ENCODE measurements at places on chromosomes 7 and 10.

GRCh38 chr7:66088861-66089838 is 13.5 kb downstream of the ASL start:
- H3K4me1 ChIP-seq, result no peaks in the 10 kb centered on the region
- no peak overlapping the region for H3K27ac ChIP-seq
- no peak overlapping the region for H3K4me3 ChIP-seq
- DNase-seq, result no peak
- no peaks in the 10 kb centered on the region for H3K36me3 ChIP-seq

- H3K27me3 ChIP-seq, result no peaks in the 10 kb centered on the region
- no peaks in the 10 kb centered on the region for H3K36me3 ChIP-seq
- no peaks in the 10 kb centered on the region for H3K4me1 ChIP-seq
- H3K27ac ChIP-seq, result no peak overlapping the region
- DNase-seq, result peak; percentile 39
These were observed 228.1 kb downstream of the KIF20B start for GRCh38 chr10:89929282-89930026.

DNA sequence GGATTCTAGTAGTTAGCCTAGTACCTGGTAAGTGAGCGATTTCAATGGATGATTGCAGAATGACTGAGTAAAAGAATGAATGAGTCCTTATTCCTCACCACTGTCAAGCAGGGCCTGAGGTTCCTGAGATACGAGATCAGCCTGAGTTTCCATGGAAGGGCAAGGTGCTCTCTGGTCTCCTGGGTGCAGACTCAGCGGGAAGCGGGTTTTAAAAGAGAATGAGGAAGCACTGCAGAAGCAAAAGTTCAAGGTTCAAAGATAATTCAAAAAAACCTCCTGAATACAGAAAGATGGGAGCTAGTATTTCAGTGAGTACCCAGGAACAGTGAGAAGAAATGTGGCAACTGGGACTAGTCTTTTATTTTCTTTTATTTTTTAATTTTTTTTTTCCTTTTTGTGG is 4.3 kb downstream of the ZNF3 start:
- peaks cover 36% of the 10 kb centered on the region for H3K36me3 ChIP-seq
- no peak for DNase-seq
- H3K27ac ChIP-seq, result no peak overlapping the region
- no peaks in the 10 kb centered on the region for H3K27me3 ChIP-seq
- no peak overlapping the region for H3K4me3 ChIP-seq
- peaks cover 5% of the 10 kb centered on the region for H3K4me1 ChIP-seq

DNA sequence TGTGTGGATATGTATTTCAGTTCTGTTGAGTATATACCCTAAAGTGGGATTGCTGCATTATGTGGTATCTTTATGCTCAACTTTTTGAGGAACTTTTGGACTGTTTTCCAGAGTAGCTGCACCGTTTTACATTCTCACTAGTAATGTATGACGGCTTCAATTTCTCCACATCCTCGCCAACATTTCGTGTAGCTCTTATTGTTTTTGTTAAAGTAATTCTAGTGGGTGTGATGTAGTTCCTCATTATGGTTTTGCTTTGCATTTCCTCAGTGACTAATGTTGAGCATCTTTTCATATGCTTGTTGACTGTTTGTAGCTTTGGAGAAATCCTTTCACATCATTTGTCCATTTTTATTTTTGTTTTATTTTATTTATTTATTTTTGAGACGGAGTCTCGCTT is 4.5 kb downstream of the STMP1 start:
- H3K4me1 ChIP-seq, result peaks cover 4% of the 10 kb centered on the region
- H3K27me3 ChIP-seq, result no peaks in the 10 kb centered on the region
- no peak overlapping the region for H3K27ac ChIP-seq
- no peaks in the 10 kb centered on the region for H3K36me3 ChIP-seq
- DNase-seq, result no peak

DNA sequence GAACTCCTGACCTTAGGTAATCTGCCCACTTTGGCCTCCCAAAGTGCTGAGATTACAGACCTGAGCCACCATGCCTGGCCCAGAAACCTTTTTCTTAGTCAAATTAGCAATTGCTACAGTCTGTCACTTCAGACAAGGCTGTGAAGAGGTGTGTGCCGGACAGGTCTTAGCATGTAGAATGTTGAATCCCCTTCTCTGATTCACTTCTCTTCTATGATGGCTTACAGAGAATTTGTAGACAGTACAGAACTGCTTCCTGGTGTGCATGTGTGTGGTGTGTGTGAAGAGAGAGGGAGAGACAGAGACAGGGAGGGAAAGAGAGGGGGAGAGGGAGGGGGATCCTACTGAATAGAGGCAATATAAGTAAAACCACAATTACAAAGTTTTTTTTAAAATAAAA is 150.4 kb downstream of the PARD3 start:
- no peak for DNase-seq
- no peak overlapping the region for H3K27ac ChIP-seq
- no peaks in the 10 kb centered on the region for H3K27me3 ChIP-seq
- no peaks in the 10 kb centered on the region for H3K36me3 ChIP-seq
- no peak overlapping the region for H3K4me3 ChIP-seq

DNA sequence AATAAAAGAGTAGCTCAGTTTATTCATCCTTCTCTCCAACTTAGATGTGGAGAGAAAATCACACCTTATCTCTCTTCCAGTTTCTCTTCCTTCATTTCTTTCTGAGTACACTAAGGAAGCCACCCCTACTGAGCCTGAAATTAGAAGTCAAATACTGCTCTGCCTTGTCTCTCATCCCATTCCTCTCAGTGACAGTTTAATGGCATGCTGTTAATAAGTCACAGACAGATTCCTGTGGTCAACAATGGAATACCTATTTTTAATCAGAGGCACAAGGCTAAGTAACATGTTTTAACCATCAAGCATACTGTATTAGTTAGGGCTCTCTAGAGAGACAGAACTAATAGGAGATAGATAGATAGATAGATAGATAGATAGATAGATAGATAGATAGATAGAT is 253.2 kb downstream of the HTR7 start:
- DNase-seq, result no peak
- no peaks in the 10 kb centered on the region for H3K36me3 ChIP-seq
- H3K27ac ChIP-seq, result no peak overlapping the region
- H3K4me3 ChIP-seq, result no peak overlapping the region
- no peaks in the 10 kb centered on the region for H3K4me1 ChIP-seq

DNA sequence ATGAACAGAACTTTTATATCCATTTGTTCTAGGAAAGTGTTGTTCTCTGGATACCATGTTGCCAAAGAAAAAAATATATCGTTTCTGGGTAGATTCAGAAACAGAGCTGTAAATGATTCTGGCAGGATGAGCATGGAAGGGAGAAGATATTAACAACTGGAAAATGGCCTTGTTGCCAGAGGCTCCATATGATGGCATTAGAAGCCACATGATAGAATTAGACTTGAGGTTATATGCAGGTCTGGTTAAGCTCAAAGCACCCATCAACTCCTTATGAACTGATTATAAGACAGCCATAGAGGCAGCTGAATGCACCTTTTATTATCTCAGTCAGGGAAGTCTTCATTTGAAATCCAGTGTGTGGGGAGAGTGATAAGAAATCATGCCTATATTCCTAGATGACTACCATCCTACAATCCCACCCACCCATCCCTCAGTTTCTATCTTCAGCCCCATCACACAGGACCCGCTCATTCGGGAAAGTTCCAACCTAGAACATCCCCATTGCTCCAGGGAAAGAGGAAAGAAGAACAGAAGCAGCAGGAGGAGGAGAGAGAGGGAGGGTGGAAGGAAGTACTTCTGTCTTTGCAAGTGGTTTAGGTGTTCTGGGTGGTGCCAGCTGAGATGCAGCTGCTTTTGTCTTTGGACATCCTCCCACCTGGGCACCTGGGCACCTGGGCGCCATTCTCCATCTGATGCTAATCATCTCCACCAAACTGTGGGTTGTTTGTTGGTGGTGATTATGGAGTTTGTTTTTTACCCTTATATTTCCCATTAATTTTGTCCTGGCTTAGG is 25.5 kb upstream of the TRIL start:
- no peak for DNase-seq
- H3K27ac ChIP-seq, result no peak overlapping the region
- no peaks in the 10 kb centered on the region for H3K27me3 ChIP-seq
- peaks cover 3% of the 10 kb centered on the region for H3K4me1 ChIP-seq
- no peak overlapping the region for H3K4me3 ChIP-seq

- no peak overlapping the region for H3K4me3 ChIP-seq
- no peak for DNase-seq
- no peaks in the 10 kb centered on the region for H3K36me3 ChIP-seq
- H3K4me1 ChIP-seq, result no peaks in the 10 kb centered on the region
These were observed 54.1 kb downstream of the CYTH3 start for GRCh38 chr7:6218329-6218728.

GRCh38 chr7:119472408-119473038 is 800.5 kb upstream of the KCND2 start:
- no peaks in the 10 kb centered on the region for H3K4me1 ChIP-seq
- no peaks in the 10 kb centered on the region for H3K36me3 ChIP-seq

- no peaks in the 10 kb centered on the region for H3K27me3 ChIP-seq
- H3K36me3 ChIP-seq, result no peaks in the 10 kb centered on the region
- no peak overlapping the region for H3K4me3 ChIP-seq
- H3K27ac ChIP-seq, result no peak overlapping the region
These were observed 40.3 kb upstream of the EGFR start for GRCh38 chr7:54978364-54979116.

DNA sequence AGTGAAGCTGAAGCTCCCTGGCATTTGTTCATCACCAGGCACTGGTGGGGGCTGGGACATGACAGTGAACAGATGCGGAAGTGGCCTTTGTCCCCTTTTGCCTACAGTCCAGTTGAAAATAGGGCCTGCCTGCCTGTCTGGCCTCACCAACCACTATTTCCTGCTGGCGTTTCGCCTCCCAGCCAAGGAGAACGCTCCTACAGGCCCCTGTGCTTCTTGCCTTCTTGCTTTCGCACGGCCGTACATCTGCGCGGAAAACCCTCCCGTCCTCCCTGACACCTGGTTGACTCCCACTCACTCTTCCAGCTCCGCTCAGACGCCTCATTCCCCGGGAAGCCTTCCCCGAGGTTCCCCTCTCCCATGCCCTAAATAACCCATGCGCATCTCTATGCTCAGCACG is 317.3 kb downstream of the PRPF18 start:
- H3K27me3 ChIP-seq, result no peaks in the 10 kb centered on the region
- H3K4me1 ChIP-seq, result no peaks in the 10 kb centered on the region
- H3K4me3 ChIP-seq, result no peak overlapping the region
- no peaks in the 10 kb centered on the region for H3K36me3 ChIP-seq
- H3K27ac ChIP-seq, result no peak overlapping the region
- peak; percentile 69 for DNase-seq

- DNase-seq, result peak; percentile 86
- no peaks in the 10 kb centered on the region for H3K27me3 ChIP-seq
- no peak overlapping the region for H3K4me3 ChIP-seq
- peak overlapping the region; percentile 55 for H3K27ac ChIP-seq
- H3K4me1 ChIP-seq, result peaks cover 7% of the 10 kb centered on the region
These were observed 3.8 kb upstream of the IL6 start for GRCh38 chr7:22723181-22723601.

DNA sequence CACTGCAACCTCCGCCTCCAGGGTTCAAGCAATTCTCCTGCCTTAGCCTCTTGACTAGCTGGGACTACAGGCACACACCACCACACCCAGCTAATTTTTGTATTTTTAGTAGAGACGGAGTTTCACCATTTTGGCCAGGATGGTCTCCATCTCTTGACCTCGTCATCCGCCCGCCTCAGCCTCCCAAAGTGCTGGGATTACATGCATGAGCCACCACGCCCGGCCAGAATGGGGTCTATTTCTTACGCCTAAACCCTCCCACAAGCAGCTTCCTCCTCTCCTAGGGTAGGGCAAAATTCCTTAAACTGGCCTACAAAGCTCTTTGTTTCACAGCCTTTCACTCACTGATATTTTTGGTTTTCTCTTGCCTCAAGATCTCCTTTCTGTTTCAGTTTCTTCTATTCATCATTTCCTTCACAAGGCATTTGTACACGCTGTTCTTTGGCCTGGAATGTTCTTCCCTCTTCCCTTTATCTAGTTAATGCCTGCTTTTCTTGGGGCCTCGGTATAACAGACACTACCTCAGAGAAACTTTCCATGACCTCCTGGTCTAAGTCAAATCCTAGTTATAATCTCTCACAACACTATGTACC is 6.7 kb downstream of the CPEB3 start:
- H3K27ac ChIP-seq, result peak overlapping the region; percentile 78
- H3K4me1 ChIP-seq, result no peaks in the 10 kb centered on the region
- no peaks in the 10 kb centered on the region for H3K36me3 ChIP-seq
- no peaks in the 10 kb centered on the region for H3K27me3 ChIP-seq

GRCh38 chr7:36036590-36036989 is 116.5 kb upstream of the EEPD1 start:
- H3K4me1 ChIP-seq, result no peaks in the 10 kb centered on the region
- H3K4me3 ChIP-seq, result no peak overlapping the region
- DNase-seq, result no peak
- no peaks in the 10 kb centered on the region for H3K27me3 ChIP-seq

DNA sequence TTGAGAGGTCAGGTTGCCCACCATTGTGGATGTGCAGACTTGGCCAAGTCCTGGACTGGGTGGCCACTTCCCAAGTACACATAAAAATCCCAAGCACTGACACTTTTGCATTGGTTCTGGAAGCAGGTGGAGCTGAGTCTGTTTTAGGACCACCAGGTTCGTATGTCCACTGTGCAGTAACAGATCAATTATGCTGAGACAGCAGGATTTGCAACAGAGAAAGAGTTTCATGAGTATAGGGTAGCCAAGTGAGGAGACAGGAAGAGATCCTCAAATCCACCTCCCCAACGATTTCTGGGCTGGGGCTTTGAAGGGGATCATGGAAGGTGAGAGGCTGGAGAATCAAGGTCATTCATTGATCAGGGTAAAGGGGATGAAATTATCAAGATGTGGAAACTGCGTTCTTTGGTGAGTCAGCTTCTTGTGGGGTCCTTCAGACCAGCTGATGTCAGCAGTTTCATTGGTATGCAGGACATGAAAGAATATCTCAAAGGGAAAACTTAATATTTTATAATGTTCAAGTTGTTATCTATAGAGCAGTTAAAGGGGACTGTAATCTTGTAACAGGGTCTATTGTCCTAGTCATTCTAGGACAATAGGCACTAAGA is 277.7 kb downstream of the GALNT17 start:
- no peaks in the 10 kb centered on the region for H3K27me3 ChIP-seq
- H3K4me3 ChIP-seq, result no peak overlapping the region
- H3K36me3 ChIP-seq, result no peaks in the 10 kb centered on the region
- H3K4me1 ChIP-seq, result no peaks in the 10 kb centered on the region
- H3K27ac ChIP-seq, result no peak overlapping the region

DNA sequence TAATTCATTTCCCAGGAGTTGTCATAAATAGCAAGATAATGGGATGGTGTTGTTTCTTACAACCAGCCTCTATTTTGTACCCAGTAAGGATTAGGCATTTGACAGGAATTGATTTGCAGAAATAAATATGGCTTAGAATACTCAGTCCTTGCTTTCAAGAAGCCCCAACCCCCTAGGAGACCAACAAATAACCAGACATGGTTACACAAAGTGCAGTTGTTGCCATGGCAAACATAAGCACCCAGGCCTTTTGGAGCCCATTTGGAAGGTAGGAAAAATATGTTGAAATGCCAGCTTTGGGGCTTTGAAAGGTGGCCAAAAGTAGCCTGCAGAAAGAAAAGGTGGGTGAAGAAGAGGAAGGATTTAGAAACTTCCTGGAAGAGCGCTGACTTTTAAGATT is 397.5 kb downstream of the CDC14C start:
- no peak for DNase-seq
- no peaks in the 10 kb centered on the region for H3K36me3 ChIP-seq
- no peaks in the 10 kb centered on the region for H3K4me1 ChIP-seq
- H3K27me3 ChIP-seq, result no peaks in the 10 kb centered on the region

- H3K36me3 ChIP-seq, result no peaks in the 10 kb centered on the region
- peak; percentile 57 for DNase-seq
- H3K4me1 ChIP-seq, result peaks cover 28% of the 10 kb centered on the region
- peak overlapping the region; percentile 87 for H3K4me3 ChIP-seq
These were observed 1.8 kb downstream of the BRI3 start for GRCh38 chr7:98283127-98283886.
